ENCODE measurements at places on chromosomes 2 and 18.

DNA sequence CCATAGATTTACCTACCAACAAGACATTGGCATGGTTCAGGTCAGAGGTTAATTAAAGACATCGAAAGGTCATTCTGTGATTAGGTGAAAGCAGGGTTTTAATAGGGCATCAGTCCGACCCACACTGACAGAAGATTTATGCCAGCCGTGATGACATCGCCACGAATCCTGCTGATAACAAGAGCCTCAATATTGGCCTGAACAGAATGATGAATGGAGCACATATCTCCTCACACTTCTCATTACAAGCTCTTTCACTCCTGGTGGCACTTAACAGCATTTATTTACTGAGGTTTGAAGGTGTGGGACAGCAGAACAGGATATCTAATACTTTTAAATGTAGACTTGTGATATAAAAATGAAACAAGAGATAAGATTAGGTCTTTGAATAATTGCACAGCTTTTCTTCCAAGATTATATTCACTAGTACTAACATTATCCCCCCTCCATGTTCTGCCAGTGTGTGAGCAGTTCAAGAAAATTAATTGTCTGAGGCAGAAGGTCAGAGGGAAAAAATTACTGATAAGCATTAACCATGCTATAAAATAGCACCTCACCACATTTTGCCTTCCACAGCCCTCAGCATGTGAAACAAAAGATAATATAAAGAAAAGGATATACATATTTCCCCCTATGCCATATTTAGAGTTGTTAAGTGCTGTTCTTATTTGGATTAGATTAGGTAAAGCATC, 23.1 kb upstream of the INSIG2 start:
- DNase-seq, result no peak

GRCh38 chr2:218993345-218994315, at the start of gene CRYBA2:
TSS of gene CRYBA2 (minus strand) at chr2:218993422. CDS start at chr2:218993176, 246 bp downstream.
- no peak for DNase-seq

GRCh38 chr2:160816916-160817499, 323.4 kb upstream of the RBMS1 start:
- DNase-seq, result no peak

GRCh38 chr2:69177785-69178636, 165.0 kb downstream of the ANTXR1 start:
- DNase-seq, result peak; percentile 92

DNA sequence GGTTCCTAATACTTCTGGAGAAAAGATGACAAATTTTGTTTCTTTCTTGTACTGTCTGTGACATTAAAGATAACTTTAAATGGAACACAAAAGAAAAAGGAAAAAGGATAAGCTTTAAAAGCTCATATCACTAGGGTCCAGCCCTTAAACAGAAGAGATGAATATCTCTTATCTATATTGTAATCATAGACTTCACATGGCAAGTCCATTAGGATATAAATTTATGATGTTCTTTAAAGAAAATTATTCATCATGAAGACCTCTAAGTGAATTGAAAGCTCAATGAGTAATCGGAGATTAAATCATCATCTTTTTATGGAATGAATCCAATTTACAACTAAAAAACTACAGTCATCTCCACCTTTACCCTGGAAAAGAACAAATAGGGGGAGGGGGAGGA, 111.6 kb upstream of the SATB2 start:
- no peak for DNase-seq

DNA sequence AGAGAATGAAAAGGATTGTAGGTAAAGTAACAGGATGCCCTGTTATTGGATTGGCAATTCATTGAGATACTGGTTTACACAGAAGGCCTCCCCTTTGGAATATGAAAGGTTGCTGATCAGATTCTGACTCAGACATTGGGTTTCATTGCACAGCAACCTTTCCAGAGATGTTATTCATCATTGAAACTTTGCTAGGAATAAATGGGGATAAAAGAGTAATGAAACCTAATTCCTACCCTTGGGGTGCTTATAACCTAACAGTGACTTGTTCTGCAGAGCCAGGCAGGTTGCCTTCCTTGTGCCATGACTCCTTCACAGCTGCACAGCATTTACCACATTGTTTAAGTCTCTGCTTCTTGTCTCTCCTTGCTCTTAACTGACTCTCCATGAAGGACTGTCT, 5.0 kb downstream of the NAB1 start:
- DNase-seq, result no peak

- peak; percentile 53 for DNase-seq
These were observed 571 bp downstream of the YWHAQ start for GRCh38 chr2:9630117-9630735.

GRCh38 chr2:1731963-1732768, 12.1 kb downstream of the PXDN start:
- DNase-seq, result peak; percentile 92

- no peak for DNase-seq
These were observed 9.4 kb downstream of the CHST10 start for GRCh38 chr2:100408104-100408503.

DNA sequence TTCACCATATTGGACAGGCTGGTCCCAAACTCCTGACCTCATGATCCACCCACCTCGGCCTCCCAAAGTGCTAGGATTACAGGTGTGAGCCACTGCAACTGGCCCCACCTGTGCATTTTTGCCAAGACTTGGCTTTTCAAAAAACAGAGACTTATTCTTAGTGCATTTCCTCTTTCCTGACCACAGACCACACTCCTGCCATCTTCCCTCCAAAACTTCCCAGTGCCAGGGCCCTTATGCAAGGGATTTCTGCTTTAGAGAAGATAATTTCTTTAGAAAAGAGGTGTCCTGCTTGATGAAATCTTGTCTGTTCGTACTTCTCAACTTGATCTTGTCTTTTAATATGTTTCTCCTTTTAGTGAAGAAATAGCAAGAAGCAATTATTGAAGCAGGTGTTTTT, 98.8 kb upstream of the ZNF516 start:
- no peak for DNase-seq

GRCh38 chr18:58230438-58231179, 186.6 kb downstream of the NEDD4L start:
- peak; percentile 43 for DNase-seq

- DNase-seq, result peak; percentile 22
These were observed 34.7 kb upstream of the FAM124B start for GRCh38 chr2:224436634-224437033.

DNA sequence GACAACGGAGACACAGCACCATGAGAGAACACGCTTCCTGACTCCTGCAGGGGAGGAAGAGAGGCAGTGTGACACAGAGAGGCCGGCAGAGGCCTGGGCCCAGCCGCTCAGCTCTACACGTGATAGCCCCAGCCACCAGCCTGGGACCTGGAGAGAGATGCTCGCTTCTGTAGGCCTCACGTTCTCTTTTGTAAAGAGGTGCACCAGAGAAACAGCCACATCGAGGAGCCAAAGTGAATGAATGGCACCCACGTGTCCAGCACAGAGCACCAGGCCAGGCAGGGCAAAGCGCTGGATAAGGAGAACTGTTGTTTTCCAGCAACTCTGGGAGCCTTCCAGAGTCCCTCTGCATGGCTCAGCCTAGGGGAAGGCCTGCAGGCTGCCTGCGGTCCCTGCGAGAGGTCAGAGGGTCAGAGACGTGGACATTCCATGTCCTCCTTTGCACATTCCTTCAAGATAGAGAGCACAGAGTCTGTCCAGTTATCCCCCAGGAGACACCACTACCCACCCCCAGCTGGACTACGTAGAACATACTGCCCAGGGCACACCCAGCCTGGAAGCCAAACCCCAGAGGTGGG, 14.2 kb downstream of the LIMS2 start:
- peak; percentile 24 for DNase-seq

- DNase-seq, result no peak
These were observed 140.0 kb upstream of the FHL2 start for GRCh38 chr2:105538840-105539239.

DNA sequence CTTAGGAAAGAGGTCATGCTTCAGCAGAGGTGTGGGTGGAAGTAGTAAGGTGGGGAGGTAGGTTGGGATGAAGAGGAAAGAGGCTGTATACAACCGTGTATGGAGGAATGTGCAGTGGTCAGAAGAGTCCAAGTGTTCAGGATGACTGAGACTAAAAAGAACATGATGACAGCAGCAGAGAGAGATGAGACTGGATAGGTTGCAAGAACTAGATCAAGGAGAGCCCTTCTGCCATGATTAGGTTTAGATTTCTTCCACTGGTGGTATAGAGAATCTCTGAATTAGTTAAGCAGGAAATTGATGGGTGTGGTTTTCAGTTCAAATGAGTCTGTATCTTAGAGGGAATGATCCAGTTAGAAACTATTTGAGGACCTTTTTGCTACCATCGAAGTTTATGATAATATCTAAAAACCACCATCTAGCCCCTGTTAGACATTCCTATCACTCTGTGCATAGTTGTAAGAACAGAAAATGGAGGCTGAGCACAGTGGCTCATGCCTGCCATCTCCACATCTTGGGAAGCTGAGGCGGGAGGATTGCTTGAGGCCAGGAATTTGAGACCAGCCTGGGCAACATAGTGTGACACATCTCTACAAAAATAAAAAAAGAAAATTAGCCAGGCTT, 221.0 kb downstream of the LTBP1 start:
- peak; percentile 33 for DNase-seq

DNA sequence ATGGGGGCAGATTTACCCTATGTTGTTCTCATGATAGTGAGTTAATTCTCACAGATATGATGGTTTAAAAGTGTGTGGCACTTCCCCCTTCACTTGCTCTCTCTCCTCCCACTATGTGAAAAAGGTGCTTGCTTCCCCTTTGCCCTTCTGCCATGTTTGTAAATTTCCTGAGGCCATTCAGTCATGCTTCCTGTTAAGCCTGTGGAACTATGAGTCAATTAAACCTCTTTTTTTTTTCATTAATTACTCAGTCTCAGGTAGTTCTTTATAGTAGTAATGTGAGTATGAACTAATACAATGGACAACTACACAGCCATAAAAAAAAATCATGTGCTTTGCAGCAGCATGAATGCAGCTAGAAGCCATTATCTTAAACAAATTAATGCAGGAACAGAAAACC, 118.5 kb downstream of the CALCRL start:
- no peak for DNase-seq

- DNase-seq, result no peak
These were observed 11.0 kb upstream of the CDC42EP3 start for GRCh38 chr2:37682473-37682872.

GRCh38 chr2:39283561-39283960, 39.8 kb upstream of the CDKL4 start:
- no peak for DNase-seq

- DNase-seq, result no peak
These were observed 56.5 kb downstream of the PLA2R1 start for GRCh38 chr2:160005908-160006307.

DNA sequence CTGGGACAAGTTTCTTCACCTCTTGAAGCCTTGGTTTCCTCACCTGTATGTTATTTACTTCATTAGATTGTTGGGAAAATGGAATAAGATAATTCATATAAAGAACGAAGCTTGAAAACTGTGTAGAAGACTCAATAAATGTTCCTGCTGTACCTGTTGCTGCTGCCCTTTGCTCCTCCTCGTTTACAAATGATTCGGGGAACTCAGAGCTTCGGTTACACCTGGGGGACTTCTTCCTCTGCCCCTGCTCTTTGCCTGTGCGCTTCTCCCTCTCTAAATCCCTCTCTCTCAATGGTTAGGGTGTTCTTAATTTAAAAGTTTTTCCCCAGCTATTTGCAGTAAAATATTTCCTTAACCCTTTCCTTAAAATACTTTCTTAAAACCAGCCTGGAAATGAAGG, 3.3 kb upstream of the RMDN2 start:
- no peak for DNase-seq

DNA sequence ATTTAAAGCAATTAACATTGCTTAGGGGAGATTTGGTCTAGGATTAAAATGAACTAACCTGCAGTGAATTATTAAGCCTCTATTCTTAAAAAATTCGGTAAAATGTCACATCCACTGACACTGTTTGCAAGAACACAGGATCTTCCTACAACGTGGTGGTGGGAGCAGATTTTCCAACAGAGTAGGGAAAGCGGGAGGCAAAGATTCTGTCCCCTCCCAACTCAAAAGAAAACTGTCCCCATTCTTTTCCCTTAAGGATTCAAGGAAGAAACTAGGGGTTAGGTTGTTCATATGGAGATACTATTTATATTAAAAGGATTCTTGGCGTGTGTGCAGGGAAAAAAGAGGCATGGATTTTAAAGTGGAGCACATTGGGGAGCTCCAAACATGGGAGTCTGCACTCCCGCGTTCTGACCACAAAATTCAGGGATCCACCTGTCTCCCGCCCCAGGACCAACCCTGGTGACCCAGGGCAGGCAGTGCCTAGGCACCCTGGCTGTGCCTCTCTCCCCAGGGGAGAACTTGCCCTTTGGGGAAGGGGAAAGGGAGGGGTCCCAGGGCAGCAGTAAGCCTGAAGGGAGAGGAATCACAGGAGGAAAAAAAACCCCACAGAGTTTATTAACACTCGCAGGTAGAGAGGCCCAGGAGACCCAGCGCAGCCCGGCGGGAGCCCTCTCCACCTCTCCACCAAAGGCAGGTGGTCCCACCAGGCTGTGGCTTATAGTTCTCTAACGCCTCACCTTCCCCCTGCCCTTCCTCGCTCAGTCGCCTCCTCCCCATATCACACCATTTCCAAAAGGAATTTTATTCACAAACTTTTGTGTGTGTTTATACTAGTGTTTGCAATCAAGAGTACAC, 2.3 kb downstream of the PTGR3 start:
- peak; percentile 7 for DNase-seq

DNA sequence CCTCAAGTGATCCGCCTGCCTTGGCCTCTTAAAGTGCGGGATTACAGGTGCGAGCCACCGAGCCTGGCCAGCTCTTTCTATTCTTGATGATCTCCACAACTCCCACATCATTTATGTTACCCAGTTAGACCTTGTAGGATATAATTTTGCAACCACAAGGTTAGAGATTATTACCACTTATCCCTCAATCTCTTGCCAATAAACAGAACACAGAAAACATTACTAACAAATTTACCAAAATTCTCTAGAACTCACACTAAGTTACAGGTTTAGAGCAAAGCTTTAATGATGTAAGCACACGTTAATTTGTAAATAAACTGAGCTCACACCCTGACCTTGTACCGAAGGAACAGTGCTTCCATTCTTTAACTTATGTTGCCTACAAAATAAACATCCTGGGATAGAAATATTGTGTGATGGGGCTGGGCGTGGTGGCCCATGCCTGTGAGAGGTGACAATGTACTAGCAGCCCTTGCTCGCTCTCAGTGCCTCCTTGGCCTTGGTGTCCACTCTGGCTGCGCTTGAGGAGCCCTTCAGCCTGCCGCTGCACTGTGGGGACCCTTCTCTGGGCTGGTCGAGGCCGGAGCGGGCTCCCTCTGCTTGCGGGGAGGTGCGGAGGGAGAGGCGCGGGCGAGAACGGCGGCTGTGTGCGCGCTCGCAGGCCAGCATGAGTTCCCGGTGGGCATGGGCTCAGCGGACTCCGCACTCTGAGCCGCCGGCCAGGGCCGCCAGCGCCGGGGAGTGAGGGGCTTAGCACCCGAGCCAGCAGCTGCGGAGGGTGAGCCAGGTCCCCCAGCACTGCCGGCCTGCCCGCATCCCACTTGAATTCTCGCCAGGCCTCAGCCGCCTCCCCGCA, 42.1 kb upstream of the ITSN2 start:
- DNase-seq, result no peak

All from IMR-90 (cell line).